ENCODE measurements at places on chromosomes 1 and 21.

GRCh38 chr1:25729790-25730644, 70.0 kb upstream of the SELENON start:
- no peak for DNase-seq

DNA sequence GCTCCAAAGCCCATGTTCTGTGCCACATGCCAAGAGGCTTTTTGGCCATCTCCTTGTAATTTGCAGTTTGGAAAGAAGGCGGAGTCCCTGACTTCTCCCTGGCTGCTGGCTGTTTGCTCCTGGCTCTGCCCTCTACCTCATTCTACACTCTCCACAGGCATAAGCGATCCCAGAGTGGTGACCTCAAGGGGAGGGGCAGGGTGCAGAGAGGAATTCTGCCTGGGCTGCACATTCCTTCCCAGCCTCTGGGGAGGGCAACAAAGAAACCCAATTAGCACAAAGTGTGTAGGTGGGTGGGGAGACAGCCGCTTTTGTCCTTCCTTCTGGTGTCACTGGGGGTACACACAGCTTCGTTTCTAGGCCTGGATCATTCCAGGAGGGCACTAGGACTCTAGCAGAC, 95.3 kb downstream of the HIVEP3 start:
- no peak for DNase-seq

GRCh38 chr1:55318116-55318817, 103.1 kb upstream of the USP24 start:
- DNase-seq, result no peak

DNA sequence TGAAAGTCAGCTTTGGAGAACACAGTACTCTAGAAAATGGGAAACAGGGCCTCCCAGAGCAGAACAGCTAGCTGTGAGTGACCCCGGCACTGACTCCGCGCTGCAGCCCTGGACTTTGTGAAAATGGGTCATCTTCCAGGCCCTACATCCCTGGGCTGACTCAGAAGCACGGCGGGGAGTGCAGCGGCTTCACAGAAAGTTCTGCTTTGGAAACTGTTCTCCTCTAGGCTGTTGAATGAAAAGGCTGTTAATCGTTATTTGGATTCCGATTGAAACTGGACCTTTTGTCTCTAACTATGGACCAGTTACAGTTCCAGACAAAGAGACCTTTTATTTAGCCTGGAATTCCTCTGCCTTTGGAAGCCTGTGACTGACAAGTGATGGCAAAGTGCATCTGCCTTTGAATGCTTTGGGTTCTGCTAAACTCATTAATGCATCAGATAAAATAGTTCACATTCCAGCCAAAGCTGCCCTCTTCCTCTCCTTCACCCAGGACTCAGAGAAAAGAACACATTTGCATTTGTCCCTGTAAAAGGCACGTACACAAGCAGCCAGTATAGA, 144.9 kb upstream of the HOOK1 start:
- DNase-seq, result no peak

DNA sequence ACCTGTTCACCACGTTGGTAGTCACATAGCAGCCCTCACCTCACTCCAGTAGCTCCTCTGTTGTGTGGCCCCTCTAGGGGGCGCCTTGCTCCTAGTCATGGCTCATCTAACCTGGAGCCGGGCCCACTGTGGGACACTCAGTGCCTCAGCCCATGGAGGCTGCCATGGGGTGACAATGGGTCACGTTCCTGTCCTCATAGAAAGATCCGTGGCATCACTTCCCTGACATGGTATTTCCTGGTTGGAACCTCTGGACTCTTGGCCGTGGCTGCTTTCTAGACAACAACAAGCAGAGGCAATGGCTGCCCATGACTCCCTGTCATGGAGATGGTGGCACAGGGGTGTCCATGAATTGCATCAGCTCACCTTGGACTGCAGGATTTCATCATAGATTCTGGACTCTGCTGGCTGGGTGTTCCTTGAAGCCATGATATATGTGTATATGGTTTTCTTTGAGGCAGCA, 27.5 kb upstream of the SLAMF6 start:
- DNase-seq, result peak; percentile 35

GRCh38 chr1:91404151-91405012, at the start of gene HFM1:
Gene HFM1, minus strand, starts transcription at chr1:91404837. Its CDS starts 3,755 bp downstream, at chr1:91401082.
- DNase-seq, result peak; percentile 92

DNA sequence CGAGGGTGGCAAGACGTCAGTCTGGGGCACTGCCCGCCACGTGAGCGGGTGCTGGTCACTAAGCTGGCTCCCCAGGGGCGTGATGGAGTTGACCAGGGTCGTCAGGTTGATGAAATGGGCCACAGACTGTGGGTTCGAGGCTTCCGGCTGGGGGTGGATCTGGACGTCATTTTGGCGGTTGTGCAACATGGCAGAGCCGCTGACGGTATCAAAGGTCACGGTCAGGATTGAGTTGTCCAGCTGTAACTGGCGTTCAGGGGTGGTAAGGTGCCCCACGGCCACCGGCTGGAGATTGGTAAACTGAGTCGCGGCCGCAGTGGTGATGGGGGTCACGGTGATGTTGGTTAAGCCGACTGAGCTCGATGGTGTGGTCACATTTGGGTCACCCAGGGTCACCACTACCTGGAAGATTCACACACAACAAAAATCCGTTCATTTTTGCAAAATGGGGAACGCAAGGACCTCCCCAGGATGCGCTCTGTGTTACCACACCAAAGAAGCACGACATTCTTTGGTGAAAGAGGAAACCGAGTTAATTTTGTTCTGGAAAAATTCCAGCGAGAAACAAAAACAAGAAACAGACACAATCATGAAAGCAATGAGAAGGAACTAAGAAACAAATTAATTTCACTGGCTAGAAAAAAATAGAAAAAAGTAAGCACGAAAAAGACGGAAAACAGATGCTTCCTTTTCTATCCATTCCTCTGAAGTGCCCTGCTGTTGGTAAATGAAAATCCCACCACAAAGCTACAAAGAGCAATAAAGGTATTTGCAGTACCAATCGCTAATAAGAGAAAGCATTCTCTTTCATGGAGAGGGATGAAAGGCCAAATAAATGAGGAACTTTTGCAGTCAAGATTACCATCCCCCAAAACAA, 34.7 kb upstream of the RIPK4 start:
- DNase-seq, result no peak

GRCh38 chr1:34842073-34842472, 17.5 kb downstream of the SMIM12 start:
- no peak for DNase-seq

DNA sequence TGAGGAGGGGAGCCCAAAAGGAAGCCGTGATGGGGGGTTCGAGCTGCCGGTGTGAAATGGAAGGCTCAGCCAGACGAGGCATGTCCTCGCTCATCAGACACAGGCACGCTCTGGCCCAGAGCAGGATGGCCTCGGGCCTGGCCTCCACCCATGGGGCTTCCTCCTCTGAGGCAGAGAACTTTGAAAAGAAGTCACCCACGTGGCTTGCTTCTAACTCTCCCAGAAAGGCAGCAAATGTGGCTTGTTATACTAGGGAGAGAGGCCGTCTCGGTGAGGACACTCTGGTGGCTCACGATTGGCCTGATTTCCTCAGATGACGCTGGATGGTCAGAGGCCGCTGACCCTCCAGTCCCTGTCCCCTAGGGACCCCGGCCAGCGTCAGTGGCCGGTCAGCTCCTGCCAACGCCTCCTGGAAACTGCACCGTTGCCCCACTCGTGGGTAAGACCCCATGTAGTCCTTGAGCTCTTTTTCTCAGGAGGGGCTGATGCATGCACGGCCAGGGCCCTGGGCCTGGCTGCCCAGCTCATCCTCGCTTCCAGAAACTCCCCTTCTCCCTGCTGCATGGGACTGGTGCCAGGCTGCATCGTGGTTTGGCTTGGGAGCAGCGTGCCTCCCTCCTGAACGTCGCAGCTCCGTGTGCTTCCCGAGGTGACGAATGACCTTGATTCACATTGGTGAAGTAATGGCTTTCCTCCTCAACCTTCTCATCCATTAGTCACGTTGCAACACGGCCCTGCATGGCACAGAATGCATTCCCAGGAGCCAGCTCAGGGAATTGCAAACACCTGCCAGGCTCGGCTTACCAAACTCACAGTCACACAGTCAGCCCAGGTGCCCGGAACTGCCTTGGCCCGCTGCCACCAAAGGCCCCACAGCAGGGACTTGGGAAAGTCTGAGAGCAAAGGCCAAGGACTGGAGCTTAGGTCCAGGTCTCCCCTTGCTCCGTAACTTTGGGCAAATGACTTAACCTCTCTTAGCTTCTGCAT, 58.8 kb downstream of the TOMM20 start:
- no peak for DNase-seq

DNA sequence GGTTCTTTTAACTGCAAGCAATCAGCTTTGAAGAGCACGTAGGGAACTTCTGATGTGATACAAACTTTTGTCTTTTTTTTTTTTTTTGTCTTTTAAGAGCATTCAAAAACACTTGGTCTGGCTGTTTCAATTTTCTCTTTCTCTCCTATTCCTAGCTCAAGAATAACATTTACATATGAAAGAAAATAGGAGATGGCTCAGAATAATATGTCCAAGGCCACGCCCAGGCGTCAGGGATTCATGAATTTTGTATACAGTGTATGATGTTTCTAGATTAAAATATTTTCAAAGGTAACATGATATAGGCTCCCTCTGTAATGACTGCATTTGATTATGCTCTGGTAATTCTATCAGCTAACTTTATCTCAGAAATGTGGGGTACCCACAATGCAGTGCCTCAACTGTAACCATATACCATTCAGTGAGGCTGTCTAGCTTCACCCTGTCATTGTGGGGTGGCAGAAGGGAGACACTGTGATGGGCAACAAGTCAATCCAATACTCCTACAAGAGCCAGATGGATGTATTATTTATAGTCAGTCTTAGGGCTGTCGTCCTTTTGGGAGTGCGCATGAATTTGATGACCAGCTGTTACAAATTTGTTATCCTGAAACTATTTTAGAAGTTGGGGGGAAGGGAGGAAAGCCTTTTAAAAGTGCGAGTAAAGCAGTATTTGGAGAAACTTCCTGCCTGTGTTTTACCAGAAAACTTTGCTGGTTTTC, 1.5 kb upstream of the AKNAD1 start:
- DNase-seq, result no peak

- DNase-seq, result no peak
These were observed 1157.3 kb downstream of the PLA2G4A start for GRCh38 chr1:187985897-187986654.

DNA sequence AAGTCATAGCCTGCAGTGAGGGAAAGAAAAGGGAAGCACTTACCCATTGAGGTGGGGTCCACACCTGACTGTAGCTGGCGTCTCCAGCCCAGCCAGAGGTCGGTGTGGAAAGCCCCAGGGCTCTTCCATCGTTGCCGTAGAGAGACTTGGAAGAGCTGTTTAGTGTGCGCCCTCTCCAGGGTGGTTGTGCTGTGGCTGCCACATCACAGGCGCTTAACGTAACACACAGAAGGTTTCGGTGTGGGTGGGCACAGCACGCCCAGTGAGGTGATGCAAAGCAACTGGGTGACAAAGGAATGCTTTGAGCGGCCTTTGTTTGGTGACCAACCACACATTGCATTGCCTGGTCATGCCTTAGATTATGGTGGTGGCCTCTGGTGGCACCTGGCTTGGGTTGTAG, 36.8 kb upstream of the KIF1B start:
- no peak for DNase-seq

GRCh38 chr1:64006276-64007051, 197.0 kb upstream of the UBE2U start:
- DNase-seq, result no peak

GRCh38 chr1:150928286-150928685, 2.1 kb downstream of the SETDB1 start:
- DNase-seq, result no peak

GRCh38 chr1:54335755-54336108, 70.5 kb downstream of the SSBP3 start:
- no peak for DNase-seq

- peak; percentile 64 for DNase-seq
These were observed 694 bp downstream of the ZBTB7B start for GRCh38 chr1:155003227-155003765.

DNA sequence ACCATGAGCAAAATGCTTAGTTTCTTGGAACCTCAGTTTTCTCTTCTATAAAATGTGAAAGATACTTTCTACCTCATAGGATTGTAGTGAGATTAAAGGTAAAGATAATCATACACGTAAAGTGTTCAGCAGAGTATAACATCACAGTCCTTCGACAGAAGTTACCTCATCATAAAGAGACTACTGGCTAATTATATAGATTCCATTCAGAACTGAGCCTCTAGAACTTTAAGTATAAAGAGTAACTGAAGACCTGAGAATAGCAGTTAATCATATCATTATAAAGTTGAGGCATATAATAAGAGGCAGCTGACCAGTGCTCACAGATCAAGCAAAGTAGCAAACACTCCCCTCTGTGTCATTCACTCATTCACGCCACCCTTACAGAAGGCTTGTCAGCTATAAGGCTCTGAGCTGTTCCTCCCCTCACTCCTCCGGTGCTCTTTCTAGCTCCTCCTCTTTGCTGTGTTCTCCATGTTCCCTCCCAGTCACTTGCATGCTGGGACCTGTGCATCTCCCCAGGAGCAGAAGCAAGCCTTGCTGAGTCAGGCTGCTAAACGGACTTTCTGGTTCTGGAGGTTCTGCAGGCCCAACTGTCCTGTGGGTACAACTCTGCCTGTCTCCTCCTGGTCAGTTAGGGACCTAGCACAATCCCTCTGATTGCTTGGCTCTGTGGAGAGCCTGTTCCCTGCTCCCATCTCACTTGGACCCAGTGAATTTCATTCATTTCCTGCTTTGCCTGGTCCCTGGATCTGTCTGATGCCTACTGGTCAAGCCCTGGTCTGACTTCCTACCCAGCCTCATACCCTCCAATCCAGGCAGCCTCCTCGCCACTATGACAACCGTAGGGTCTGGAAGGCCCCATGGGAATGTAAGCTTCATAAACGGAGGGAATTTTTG, 28.3 kb upstream of the LY9 start:
- DNase-seq, result no peak

- DNase-seq, result peak; percentile 9
These were observed 4.7 kb downstream of the C1orf35 start for GRCh38 chr1:228098323-228098931.

- no peak for DNase-seq
These were observed 33.1 kb upstream of the LMX1A start for GRCh38 chr1:165389609-165390008.

GRCh38 chr1:100866041-100866900, 28.4 kb downstream of the EXTL2 start:
- peak; percentile 31 for DNase-seq

DNA sequence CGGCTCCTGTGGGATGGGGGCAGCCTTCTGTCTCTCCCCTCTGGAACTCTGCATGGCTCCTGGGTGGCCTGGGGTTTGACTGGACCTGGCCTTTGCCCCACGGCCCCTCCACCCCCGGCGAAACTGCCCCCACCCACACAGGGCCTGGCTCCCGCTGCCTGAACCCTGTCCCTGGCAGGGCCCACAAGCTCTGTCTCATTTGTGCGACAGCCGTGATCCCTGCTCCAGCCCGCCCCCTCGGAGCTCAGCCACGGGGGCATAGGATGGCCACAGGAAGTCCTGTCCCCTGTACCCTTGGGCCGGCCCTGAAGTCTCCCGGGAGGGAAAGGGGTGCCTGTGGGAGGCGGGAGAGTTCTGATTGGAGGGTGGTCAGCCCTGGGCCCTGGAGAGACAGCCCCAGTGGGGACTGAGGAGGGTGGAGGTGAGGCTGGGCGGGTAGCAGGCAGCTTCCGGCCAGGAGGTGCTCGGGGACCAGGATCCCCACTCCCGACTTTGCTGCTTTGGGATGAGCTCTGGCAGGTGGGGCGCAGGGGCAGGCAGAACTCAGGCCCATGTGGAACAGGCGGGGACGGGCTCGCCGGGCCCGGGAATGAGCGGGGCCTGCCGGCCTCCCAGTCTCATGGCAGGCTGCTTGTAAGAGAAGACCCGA, 45.1 kb downstream of the SLX9 start:
- no peak for DNase-seq
